ENCODE measurements at places on chromosomes 16 and 17.
A peak's percentile ranks its signal among the peaks of the same experiment; 100 is the strongest.

DNA sequence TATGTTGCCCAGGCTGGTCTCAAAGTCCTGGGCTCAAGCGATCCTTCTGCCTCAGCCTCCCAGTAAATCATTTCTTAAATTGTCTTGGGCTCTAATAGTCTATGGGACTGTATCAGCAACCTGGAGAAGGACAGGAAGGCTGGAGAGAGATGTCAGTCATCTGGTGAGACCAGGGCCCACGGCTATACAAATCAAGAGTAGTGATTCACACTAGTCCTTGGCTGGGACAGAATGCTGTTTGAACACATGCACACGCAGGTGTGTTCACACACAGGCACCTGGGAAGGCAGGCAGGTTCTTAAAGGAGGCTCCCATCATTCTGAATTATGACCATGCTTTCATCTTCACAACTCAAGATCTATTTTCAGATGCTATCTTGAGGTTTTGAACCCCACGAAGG is 14.1 kb downstream of the NQO1 start:
- no peak for DNase-seq

- no peak for DNase-seq
Observed at GRCh38 chr17:49925921-49926320, 43.1 kb upstream of the DLX4 start.

- DNase-seq, result peak; percentile 42
Observed at GRCh38 chr16:82263521-82264143, 93.6 kb upstream of the MPHOSPH6 start.

DNA sequence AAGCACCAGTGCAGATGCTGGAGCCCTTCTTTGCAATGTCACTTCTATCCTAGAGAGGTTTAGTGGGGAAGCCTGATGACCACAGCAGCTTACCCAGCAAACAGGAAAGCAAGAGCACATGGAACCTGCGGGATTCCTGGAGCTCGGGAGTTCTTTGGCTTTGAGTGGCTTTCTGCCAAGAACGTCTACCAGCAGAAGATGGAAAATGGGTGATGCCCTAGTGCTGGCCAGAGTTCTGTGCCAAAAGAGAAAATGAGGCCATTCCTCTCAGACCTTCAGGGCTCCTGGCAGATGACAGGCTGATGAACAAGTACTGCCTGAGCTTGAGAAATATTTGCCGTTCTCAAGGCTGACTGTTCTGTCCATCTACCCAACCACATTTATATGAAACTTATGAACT is 332.1 kb upstream of the CCL2 start:
- DNase-seq, result no peak

DNA sequence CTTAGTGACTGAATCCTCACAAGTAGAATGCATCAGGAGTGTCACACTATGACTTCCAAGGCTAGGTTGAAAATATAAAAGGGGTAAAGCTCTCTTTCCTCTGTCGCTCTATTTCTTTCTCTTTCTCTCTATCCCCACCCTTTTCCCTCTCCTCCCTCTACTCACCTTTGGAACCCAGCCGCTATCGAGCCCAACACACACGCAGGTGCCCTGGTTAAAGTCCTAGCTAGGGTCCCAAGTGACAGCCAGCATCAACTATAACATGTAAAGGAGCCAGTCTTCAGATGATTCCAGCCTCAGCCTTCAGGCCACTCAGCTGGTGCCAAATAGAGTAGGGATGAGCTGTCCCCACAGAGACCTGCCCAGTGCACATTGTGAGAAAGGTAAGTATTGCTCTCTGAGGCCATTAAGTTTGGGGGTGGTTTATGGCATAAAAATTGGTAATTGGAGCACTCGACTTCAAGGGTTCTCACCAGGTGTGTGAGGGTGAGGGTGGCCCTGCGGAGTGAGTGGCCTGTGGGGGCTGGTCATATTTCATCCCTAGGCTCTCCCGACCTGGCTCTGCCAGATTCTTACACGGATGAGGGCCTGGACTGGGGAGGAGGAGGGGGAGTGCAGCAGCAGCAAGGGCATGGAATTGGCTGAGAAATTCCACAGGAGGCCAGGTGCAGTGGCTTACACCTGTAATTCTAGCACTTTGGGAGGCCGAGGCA is 14.9 kb upstream of the C16orf54 start:
- no peak for DNase-seq

DNA sequence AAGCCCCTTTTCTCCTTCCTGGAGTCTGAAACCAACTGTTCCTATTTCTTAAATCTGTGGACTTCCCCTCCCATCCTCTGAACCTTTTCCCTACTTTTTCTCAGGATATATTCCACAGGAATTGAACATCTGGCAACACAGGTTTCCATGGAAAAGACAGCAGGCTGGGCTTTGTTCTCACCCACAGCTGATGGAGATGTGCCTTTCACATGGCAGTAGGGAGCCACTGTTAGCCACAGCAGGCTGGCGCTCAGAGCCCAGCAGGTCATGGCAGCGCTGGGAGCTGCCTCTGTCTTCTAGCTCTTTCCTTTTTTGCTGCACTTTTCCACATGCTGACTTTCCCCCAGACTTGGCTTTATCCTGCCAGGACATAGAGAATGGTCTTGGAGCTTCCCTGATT is 116.4 kb upstream of the NLRP1 start:
- no peak for DNase-seq

DNA sequence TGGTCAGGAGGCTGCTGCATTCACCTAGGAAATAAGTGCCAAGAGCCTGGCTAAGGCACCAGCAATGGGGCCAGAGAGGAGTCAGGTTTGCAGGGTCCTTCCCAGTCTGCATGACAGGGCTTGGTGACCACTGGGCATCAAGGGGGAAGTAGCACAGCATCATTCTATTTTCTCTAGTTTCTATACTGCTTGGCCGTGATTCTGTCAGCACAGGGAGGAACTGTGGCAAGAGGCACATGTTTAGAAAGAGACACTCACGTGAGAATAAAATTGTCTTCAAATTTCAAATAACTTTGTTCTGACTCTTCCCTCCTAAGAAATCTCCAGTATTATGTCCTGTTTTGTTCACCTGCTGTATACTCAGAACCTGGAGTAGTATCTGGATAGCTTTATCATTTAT is 37.8 kb downstream of the ERN1 start:
- DNase-seq, result no peak

- no peak for DNase-seq
Observed at GRCh38 chr17:58637011-58637570, 54.8 kb downstream of the TEX14 start.

DNA sequence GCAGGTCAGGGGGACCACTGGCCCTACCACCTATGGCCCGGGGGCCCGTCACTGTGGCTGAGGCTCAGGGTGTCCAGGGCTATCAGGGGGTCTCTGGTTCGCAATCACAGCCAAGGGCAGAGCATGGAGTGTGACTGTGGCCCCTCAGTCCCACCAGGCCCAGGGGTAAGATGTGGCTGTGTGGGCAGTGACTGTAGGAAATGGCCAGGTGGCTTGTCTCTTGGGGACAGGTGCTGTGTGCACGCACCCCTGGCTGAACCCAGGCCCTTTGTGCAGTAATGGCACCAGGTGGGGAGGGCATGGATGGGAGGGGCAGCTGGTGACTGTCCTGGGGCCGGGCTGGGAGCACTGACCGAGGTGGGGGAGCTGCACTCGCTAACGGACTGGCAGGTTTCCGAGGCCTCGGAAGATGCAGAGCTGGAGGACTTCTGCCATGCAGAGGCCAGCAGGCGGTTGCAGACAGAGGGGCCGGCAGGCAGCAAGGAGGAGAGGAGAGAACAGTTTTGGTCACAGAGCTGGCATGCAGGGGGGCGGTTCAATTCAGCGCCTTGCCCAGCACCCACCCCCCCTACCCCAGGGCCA is 18.8 kb downstream of the IL34 start:
- no peak for DNase-seq
